ENCODE measurements at places on chromosomes 4 and X.

- H3K27ac ChIP-seq = no peak overlapping the region
- no peaks in the 10 kb centered on the region for H3K27me3 ChIP-seq
- no peaks in the 10 kb centered on the region for H3K4me1 ChIP-seq
- H3K36me3 ChIP-seq = no peaks in the 10 kb centered on the region
These were observed 887.9 kb upstream of the NDST4 start for GRCh38 chr4:116001291-116001690.

DNA sequence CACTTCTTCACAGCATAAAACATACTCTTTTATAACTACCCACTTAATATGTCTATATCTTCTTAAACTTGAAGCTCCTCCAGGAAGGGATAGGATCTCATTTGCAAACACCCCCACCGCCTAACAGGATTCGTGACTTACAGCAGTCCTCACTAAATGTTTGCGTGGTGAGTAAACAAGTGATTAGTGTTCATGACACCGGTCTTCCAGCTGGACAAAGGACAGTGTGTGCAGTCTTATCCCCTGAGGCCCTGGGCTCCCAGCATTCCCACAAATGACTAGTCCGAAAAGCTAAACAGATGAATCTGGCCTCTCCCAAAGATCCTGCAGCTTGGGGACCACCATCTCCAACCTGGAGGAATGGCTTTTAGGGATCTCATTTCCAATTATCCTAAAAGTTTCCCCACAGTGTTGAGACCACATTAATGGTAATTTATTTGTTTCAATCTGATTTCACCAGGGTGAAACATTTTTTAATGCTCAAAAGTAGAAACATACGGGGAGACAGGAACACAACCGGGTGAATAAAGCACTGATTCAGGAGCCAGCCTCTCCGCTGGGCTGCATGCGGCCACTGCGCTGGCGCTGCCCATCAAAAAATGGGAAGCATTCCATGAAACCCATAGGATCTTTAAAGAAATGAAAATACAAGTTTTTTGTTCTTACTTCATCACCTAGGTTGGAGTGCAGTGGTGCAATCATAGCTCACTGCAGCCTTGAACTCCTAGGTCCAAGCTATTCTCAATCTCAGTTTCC is 69.2 kb downstream of the HADH start:
- DNase-seq = no peak
- no peaks in the 10 kb centered on the region for H3K4me1 ChIP-seq
- no peak overlapping the region for H3K27ac ChIP-seq
- H3K36me3 ChIP-seq = no peaks in the 10 kb centered on the region
- no peak overlapping the region for H3K4me3 ChIP-seq
- H3K27me3 ChIP-seq = no peaks in the 10 kb centered on the region

GRCh38 chr4:186984105-186984644 is 260.5 kb upstream of the FAT1 start:
- DNase-seq = no peak
- H3K4me1 ChIP-seq = no peaks in the 10 kb centered on the region
- no peak overlapping the region for H3K27ac ChIP-seq
- H3K36me3 ChIP-seq = no peaks in the 10 kb centered on the region

- DNase-seq = no peak
- H3K4me3 ChIP-seq = no peak overlapping the region
- H3K27me3 ChIP-seq = peaks cover 16% of the 10 kb centered on the region
- peaks cover 5% of the 10 kb centered on the region for H3K4me1 ChIP-seq
- no peak overlapping the region for H3K27ac ChIP-seq
- H3K36me3 ChIP-seq = no peaks in the 10 kb centered on the region
These were observed 25.9 kb upstream of the FGFR3 start for GRCh38 chr4:1767061-1767769.

DNA sequence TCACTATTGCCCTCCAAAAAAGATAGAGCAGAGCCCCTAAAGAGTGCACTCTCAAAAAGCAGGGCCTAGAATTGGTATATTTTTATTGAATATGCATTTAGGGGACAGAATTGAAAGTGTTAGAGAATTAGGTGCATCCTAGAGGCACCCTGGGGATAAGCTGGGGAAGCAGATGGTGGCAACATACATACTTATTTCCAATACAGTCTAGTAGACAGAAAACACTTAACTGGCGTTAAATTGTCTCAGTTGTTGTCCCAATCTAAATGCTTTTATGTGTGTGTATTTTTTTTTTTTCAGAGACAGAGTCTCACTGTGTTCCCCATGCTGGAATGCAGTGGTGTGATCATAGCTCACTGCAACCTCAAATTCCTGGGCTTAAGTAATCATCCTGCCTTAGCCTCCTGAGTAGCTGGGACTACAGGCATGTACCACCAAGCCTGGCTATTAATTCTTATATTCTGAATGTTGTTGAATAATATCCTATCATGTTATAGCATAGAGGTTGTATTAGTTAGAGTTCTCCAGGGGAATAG is 481.8 kb downstream of the GRXCR1 start:
- no peak for DNase-seq
- no peaks in the 10 kb centered on the region for H3K27me3 ChIP-seq
- H3K4me1 ChIP-seq = no peaks in the 10 kb centered on the region
- H3K36me3 ChIP-seq = no peaks in the 10 kb centered on the region
- H3K4me3 ChIP-seq = no peak overlapping the region

- no peaks in the 10 kb centered on the region for H3K36me3 ChIP-seq
- DNase-seq = no peak
- H3K4me3 ChIP-seq = no peak overlapping the region
These were observed 15.6 kb downstream of the CXorf66 start for GRCh38 chrX:139949703-139950102.

- H3K4me1 ChIP-seq = no peaks in the 10 kb centered on the region
- H3K36me3 ChIP-seq = peaks cover 57% of the 10 kb centered on the region
- no peak overlapping the region for H3K27ac ChIP-seq
- no peaks in the 10 kb centered on the region for H3K27me3 ChIP-seq
- no peak overlapping the region for H3K4me3 ChIP-seq
These were observed 162.7 kb downstream of the STIM2 start for GRCh38 chr4:27023366-27023765.

- H3K27me3 ChIP-seq = no peaks in the 10 kb centered on the region
- no peak overlapping the region for H3K27ac ChIP-seq
- no peak overlapping the region for H3K4me3 ChIP-seq
- no peak for DNase-seq
- H3K4me1 ChIP-seq = no peaks in the 10 kb centered on the region
These were observed 364.8 kb downstream of the PDGFC start for GRCh38 chr4:156606554-156607477.

DNA sequence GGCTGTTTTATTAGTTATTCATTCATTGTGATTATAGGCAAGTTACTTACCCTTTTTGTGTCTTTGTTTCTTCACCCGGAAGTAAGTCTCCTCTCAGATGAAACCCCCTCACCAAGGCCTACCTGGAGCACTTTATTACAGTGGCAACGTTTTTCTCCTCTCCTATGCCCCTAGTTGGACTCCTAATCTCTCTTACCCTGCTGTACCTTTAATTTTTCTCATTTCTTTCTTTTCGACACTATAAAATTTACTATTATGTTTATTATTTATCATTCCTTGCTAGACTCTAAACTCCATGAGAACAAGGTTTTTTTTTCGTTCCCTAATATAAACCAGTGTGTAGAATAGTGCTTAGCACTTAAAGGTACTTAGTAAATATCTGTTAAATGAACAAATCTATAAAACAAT is 17.5 kb downstream of the STAP1 start:
- H3K27me3 ChIP-seq = no peaks in the 10 kb centered on the region
- H3K27ac ChIP-seq = peak overlapping the region; percentile 50
- no peak for DNase-seq
- peaks cover 11% of the 10 kb centered on the region for H3K36me3 ChIP-seq
- peaks cover 4% of the 10 kb centered on the region for H3K4me1 ChIP-seq

DNA sequence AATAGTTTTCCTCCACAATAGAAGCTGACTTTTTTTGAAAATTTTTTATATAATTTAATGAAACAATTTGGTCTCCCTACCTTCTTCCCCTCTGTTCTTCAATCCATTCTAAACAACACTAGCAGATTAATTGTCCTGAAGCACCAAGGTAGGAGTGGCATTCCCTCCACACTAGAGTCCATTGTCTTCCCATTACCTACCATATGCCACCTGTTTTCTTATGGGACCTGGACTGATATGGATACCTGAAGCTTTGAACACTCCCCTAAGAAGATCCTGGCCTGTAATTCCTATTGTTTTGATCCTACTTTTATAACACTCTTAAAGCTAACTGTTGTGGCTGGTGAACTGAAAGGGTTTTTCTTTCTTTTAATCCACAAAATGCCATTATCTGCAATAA is 92.0 kb downstream of the APBB2 start:
- H3K36me3 ChIP-seq = no peaks in the 10 kb centered on the region
- H3K4me3 ChIP-seq = no peak overlapping the region
- no peak for DNase-seq
- no peak overlapping the region for H3K27ac ChIP-seq
- H3K4me1 ChIP-seq = no peaks in the 10 kb centered on the region

GRCh38 chrX:149371986-149372385 is 133.1 kb downstream of the IDS start:
- H3K36me3 ChIP-seq = no peaks in the 10 kb centered on the region
- DNase-seq = no peak

- no peak for DNase-seq
- no peak overlapping the region for H3K4me3 ChIP-seq
- no peak overlapping the region for H3K27ac ChIP-seq
- H3K4me1 ChIP-seq = no peaks in the 10 kb centered on the region
These were observed 10.0 kb upstream of the PLK4 start for GRCh38 chr4:127870688-127871087.

GRCh38 chrX:13755254-13755653 is 20.7 kb downstream of the OFD1 start:
- H3K4me1 ChIP-seq = peaks cover 7% of the 10 kb centered on the region
- H3K4me3 ChIP-seq = no peak overlapping the region
- no peak overlapping the region for H3K27ac ChIP-seq
- H3K36me3 ChIP-seq = peaks cover 52% of the 10 kb centered on the region

DNA sequence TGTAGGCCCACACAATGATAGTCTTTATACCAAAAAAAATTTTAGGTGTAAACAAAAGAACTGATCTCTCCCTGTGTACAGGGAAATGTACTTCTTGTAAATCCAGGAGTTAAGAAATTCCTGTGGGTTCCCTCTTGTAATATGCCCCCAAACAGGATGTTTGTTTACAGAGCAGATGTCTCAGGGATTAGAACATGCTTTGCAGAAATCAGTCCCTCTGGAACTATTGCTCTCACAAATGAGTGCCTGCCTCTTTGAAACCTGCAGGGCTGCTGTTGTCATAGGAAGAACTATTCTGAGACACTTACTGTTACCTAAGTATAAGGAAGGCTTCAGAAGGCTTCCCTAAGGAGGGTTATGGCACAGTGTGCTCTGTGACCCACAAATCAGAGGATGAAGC is 35.6 kb downstream of the PAK3 start:
- no peaks in the 10 kb centered on the region for H3K36me3 ChIP-seq
- no peaks in the 10 kb centered on the region for H3K4me1 ChIP-seq
- H3K27ac ChIP-seq = no peak overlapping the region
- no peaks in the 10 kb centered on the region for H3K27me3 ChIP-seq
- H3K4me3 ChIP-seq = no peak overlapping the region
- no peak for DNase-seq

GRCh38 chrX:54087661-54088060 is 43.4 kb upstream of the PHF8 start:
- H3K4me1 ChIP-seq = no peaks in the 10 kb centered on the region
- H3K4me3 ChIP-seq = no peak overlapping the region
- DNase-seq = no peak
- H3K36me3 ChIP-seq = no peaks in the 10 kb centered on the region

GRCh38 chr4:42786350-42787078 is 106.0 kb upstream of the GRXCR1 start:
- H3K4me1 ChIP-seq = no peaks in the 10 kb centered on the region
- no peak overlapping the region for H3K27ac ChIP-seq
- H3K4me3 ChIP-seq = no peak overlapping the region
- no peaks in the 10 kb centered on the region for H3K36me3 ChIP-seq
- no peaks in the 10 kb centered on the region for H3K27me3 ChIP-seq

DNA sequence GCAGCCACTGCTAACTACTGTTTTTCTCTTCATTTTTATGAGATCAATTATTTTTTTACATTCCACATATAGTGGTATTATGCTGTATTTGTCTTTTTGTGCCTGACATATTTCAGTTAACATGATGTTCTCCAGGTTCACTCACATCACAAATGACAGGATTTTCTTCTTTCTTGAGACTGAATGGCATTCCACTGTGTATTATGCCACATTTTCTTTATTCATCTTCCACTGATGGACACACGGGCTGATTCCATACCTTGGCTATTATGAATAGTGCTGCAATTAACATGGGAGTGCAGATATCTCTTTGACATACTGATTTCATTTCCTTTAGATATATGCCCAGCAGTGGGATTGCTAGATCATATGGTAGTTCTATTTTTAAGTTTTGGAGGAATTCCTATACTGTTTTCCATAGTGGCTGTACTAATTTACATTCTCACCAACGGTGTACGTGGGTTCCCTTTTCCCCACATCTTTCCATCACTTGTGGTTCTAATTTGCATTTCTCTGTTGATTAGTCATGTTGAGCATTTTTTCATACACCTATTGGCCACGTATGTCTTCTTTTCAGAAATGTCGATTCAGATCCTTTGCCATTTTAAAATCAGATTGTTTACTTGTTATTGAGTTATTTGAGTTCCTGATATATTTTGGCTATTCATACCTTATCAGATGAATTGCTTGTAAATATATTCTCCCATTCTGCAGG is 14.9 kb upstream of the ZCCHC4 start:
- no peaks in the 10 kb centered on the region for H3K4me1 ChIP-seq
- DNase-seq = no peak
- H3K36me3 ChIP-seq = no peaks in the 10 kb centered on the region

GRCh38 chrX:7941390-7942042 is 14.3 kb upstream of the PNPLA4 start:
- no peak overlapping the region for H3K4me3 ChIP-seq
- H3K4me1 ChIP-seq = no peaks in the 10 kb centered on the region
- H3K27me3 ChIP-seq = no peaks in the 10 kb centered on the region
- no peaks in the 10 kb centered on the region for H3K36me3 ChIP-seq
- peak; percentile 10 for DNase-seq

- H3K27me3 ChIP-seq = peaks cover 7% of the 10 kb centered on the region
- peaks cover 14% of the 10 kb centered on the region for H3K4me1 ChIP-seq
- DNase-seq = no peak
- peak within 1 kb of the TSS; percentile 45 for H3K4me3 ChIP-seq
- no peaks in the 10 kb centered on the region for H3K36me3 ChIP-seq
These were observed at the start of gene TRPC3 for GRCh38 chr4:121951521-121952110. TRPC3 (minus strand) TSS chr4:121952060; CDS start chr4:121951680, 380 bp downstream.

- H3K27ac ChIP-seq = no peak overlapping the region
- no peaks in the 10 kb centered on the region for H3K4me1 ChIP-seq
- DNase-seq = no peak
- no peaks in the 10 kb centered on the region for H3K36me3 ChIP-seq
- no peak overlapping the region for H3K4me3 ChIP-seq
These were observed 97.6 kb upstream of the ARSJ start for GRCh38 chr4:114076899-114077570.

- H3K4me3 ChIP-seq = no peak overlapping the region
- no peak overlapping the region for H3K27ac ChIP-seq
- H3K27me3 ChIP-seq = no peaks in the 10 kb centered on the region
- H3K4me1 ChIP-seq = no peaks in the 10 kb centered on the region
These were observed 211.8 kb downstream of the NPFFR2 start for GRCh38 chr4:72243641-72244040.

- H3K27me3 ChIP-seq = no peaks in the 10 kb centered on the region
- DNase-seq = no peak
- H3K27ac ChIP-seq = no peak overlapping the region
- no peak overlapping the region for H3K4me3 ChIP-seq
- H3K4me1 ChIP-seq = no peaks in the 10 kb centered on the region
These were observed 1068.4 kb downstream of the ARAP2 start for GRCh38 chr4:35175894-35176293.

GRCh38 chrX:1511150-1511549 is 25.8 kb downstream of the P2RY8 start:
- H3K4me3 ChIP-seq = no peak overlapping the region
- peaks cover 27% of the 10 kb centered on the region for H3K36me3 ChIP-seq
- H3K27ac ChIP-seq = no peak overlapping the region
- H3K27me3 ChIP-seq = no peaks in the 10 kb centered on the region

Measured in natural killer cell (primary cell).